Transverse colon (tissue), 4 donors: ENCODE measurements at places on chromosomes 12 and 14.
A peak's percentile ranks its signal among the peaks of the same experiment; 100 is the strongest.

GRCh38 chr12:133129368-133130037 is 571 bp downstream of the ZNF891 start:
- DNase-seq: no peak

DNA sequence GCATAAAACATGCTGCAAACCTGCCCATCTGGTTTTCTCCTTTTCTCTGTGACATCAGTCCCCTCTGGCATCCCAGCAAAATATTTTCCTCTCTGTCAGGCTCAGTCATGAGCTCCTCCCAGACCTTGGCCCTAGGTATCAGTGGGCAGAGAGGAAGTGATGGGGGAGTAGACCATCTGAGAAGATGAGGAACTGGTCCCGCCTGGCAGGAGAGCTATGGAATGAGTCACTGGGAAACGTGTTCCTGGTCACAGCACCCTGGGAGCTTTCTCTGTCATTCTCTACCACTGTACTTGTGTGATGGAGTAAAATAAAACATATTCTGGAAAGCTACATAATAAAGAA is 5.0 kb upstream of the SRSF9 start:
- DNase-seq: no peak

GRCh38 chr14:92414690-92415445 is 91.9 kb downstream of the SLC24A4 start:
- no peak for DNase-seq

GRCh38 chr12:42790761-42791151 is 201.2 kb upstream of the PRICKLE1 start:
- peak; percentile 9 for DNase-seq

- DNase-seq: no peak
Measured at GRCh38 chr14:68539789-68540188, 253.1 kb downstream of the ZFP36L1 start.

GRCh38 chr12:93065896-93066295 is 136.8 kb upstream of the EEA1 start:
- DNase-seq: no peak
